ENCODE measurements at places on chromosomes 7 and 10.

- peak; percentile 44 for DNase-seq
These were observed 101.7 kb upstream of the SVIL start for GRCh38 chr10:29736366-29737073.

GRCh38 chr10:31112961-31113360 is 81.3 kb upstream of the ZNF438 start:
- no peak for DNase-seq

DNA sequence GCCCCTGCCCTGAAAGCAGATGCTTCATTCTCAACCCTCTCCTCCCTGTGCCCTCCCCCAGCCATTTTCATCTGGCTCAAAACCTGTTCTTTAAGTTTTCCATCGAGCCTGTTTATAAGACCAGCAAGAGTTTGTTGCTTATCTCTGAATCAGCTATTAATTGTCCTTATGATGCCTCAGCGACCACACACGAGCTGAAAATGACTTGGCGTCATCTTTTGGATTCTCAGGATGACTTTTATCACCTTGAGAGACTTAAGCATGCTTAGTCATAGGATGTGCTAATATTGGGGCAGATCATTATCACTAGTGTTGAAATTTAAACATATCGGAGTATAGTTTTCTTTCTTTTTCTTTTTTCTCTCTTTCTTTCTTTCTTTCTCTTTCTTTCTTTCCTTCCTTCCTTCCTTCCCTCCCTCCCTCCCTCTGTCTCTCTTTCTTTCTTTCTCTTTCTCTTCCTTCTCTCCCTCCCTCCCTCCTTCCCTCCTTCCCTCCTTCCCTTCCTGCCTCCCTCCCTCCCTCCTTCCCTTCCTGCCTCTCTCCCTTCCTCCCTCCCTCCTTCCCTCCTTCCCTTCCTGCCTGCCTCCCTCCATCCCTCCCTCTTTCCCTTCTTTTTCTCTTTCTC is 184.5 kb downstream of the PHTF2 start:
- DNase-seq = no peak

GRCh38 chr10:52755297-52756062 is 17.1 kb downstream of the MBL2 start:
- no peak for DNase-seq

DNA sequence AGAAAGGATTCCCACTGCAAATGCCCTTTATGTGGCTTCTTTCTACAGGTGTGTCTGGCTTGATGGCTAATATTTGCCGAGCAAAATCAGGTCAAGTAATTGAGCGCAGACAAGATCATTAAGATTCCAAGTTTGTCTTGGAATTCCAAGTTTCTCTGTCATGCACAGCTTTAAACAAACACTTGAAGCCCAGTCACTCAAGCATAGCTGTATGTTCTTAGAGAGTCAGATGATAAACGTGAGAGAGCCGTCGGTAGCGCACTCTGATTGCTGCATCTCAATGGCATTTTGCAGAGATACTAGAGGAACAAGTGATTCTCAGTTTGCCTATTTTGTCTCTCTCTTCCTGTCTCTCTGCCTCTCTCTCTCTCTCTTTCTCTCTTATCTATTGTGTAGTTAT is 658 bp downstream of the DMBT1 start:
- DNase-seq = no peak

DNA sequence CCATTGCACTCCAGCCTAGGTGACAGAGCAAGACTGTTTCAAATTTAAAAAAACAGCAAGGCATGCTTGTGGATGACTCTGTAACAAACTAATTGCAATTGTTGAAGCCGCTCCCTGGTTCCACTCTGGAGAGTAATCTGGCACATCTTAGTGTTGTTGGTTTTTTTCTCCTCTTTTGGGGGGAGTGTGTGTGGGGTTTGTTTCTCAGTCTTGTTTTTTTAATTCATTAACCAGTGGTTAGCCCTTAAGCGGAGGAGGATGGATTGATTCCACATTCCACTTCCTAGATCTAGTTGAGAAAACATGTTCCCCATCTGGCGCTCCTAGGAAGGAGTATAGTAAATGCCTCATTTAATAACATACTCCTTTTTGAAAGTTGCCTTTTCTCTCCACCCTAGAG is 8.6 kb upstream of the ZNF713 start:
- DNase-seq = no peak

- DNase-seq = no peak
These were observed 1.2 kb upstream of the LSM8 start for GRCh38 chr7:118182593-118183427.

DNA sequence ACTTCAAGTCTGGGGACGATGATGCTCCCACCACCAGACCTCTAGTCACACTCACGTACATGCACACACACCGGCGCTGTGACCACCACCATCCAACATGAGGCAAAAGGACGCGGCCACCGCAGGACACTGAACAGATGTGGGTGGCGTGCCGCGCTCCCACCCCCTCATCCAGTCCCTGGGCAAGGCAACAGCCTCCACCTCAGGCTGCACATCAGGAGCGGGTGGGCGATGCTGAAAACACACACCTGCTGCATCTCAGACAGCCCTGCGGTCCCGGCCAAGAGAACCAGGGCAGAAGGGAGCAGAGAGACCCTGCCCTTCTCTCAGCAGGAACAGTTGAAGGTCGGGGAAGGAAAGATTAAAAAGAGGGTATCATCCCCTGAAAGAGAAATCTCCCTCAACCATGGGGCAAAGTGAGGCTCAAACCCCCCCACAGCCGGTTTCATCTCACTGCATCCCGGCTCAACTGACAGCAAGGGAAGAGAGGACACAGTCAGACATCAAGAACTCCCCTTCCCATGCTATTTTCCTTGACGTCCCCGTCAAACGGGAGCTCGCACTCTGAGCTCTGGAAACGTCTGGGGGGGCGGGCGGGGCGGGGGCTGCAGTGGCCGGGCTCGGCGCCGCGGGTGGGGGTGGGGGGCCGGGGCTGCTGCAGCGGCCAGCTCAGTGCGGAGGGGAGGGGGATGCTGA is 1.1 kb downstream of the CAMK2G start:
- no peak for DNase-seq

DNA sequence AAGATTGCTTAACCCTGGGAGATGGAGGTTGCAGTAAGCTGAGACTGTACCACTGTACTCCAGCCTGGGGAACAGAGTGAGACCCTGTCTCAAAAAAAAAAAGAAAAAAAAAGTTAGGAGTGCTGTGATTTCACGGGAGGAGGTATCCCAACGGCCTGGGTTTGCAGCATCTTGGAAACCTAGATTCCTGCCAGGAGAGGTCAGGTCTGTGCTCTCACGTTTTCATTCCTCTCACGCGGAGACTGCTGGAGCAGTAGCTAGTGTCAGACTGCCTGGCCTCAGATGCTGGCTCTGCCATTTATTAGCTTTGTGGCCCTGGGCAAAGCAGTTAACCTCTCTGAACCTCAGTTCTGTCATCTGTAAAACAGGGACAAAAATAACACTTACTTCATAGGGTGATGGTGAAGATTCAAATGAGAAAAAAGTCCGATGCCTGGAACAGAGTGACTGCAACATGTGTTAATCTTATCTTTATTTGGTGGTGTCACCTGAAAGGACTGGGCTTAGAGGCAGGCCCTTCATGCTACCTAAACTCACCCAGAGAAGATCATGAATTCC is 94.9 kb downstream of the GAD2 start:
- DNase-seq = no peak

- no peak for DNase-seq
These were observed 62.3 kb downstream of the EGFR start for GRCh38 chr7:55081068-55081467.

GRCh38 chr10:4213441-4213840 is 428.4 kb upstream of the KLF6 start:
- DNase-seq = no peak

- no peak for DNase-seq
These were observed 72.6 kb downstream of the PDSS1 start for GRCh38 chr10:26770069-26770468.

GRCh38 chr7:50211130-50212015 is 93.1 kb upstream of the IKZF1 start:
- DNase-seq = no peak

- DNase-seq = no peak
These were observed at the start of gene PLCE1 for GRCh38 chr10:93993782-93994437. PLCE1 (plus strand) TSS chr10:93993931; CDS start chr10:94031047, 37,116 bp downstream.

DNA sequence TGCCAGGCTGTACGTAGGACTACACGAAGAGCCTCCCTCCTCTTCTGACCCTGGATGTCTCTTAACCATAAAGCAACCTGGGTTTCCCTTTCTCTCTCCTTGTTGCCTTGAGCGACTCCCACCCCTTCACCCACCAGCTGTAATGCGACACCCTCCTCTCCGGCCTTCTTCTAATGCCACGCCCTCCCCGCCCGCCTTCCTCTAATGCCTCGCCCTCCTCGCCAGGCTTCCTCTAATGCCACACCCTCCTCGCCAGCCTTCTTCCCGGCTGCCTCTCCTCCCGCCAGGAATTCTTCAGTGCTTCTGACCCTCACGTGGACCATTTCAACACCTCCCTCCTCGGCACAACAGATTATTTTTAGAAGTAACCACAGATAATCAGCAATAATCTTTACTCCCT is 348.5 kb upstream of the SHH start:
- no peak for DNase-seq

GRCh38 chr7:93258661-93259060 is 26.5 kb downstream of the VPS50 start:
- DNase-seq = no peak

DNA sequence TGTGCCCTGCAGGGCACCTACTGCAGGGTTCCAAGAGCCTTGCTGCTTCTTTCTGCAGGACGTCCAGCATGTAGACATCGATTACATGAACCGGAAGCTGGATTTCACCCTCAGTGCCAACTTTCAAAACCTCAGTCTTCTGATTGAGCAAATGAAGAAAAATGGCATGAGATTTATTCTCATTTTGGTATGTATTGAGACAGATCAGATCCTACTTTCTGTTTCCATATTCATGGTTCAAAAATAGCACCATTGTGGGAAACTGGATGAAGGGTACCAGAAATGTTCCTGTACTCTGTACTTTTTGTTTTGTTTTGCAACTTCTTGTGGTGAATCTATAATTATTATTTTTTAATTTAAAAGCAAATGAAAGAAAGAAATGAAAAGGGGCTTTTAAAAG is 64.1 kb downstream of the MGAM2 start:
- DNase-seq = no peak

GRCh38 chr7:31253532-31253931 is 87.0 kb downstream of the NEUROD6 start:
- DNase-seq = no peak

- DNase-seq = no peak
These were observed 10.8 kb upstream of the PPP1R3C start for GRCh38 chr10:91643700-91644099.

GRCh38 chr10:116526219-116526618 is 19.5 kb upstream of the PNLIP start:
- no peak for DNase-seq

DNA sequence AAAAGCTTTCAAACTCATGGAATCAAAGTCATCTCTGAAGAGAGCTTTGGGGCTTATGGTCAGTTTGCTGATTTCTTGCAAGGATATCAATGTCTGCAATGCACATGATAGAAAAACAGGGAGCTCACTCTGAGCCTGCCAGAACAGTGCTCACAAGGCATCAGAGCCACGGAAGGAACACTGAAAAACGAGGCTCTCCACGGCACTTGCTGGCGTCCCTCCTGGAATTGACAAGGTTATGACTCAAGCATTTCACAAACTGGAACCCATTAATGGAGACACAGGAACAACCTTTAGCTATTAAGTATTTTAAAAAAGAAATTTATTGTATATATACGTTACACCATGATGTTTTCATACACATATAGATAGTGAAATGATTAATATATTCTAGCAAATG is 266.3 kb downstream of the KCND2 start:
- no peak for DNase-seq

GRCh38 chr7:135165862-135166261 is 4.6 kb downstream of the CYREN start:
- no peak for DNase-seq

DNA sequence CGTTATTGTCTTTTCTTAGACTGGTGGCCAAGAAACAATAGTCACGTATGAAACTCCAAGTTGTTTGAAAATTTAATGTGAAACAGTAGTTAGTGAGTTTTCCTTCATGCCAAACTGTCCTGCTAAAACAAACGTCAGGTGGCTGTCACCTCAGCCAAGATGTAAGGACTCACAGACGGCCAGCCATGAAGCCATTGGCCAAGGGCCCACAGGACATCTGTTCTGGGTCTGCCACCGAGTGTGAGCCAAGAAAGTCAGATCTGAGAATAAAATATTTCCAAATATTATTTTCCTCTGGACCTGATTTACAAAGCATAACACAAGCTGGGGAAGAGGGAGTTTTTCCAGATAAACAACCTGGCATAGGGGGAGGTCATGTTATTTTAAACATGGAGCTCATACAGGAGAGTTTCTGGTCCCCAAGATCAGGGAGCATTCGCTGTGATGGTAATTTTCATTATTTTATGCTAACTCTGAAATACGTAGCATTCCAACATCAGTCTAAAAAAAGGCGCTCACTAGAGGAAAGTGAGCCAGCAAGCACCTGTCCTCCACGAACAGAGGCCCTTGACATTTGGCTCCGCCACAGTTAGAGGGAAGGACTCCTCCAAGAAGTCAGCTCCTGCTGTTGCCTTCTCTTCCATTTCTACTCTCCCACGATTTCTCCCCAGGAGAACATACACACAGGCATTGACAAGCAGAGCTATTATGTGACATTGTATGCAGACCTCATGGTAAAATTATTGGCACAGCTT is 38.9 kb upstream of the LANCL2 start:
- DNase-seq = no peak
